Stimulated activated CD4-positive, alpha-beta T cell treated with anti-CD3 and anti-CD28 coated beads, Interleukin-1b, Interleukin-23, amount 100 ng/mL, for 1 hour (primary cell): ENCODE measurements at places on chromosomes 1 and 21.

DNA sequence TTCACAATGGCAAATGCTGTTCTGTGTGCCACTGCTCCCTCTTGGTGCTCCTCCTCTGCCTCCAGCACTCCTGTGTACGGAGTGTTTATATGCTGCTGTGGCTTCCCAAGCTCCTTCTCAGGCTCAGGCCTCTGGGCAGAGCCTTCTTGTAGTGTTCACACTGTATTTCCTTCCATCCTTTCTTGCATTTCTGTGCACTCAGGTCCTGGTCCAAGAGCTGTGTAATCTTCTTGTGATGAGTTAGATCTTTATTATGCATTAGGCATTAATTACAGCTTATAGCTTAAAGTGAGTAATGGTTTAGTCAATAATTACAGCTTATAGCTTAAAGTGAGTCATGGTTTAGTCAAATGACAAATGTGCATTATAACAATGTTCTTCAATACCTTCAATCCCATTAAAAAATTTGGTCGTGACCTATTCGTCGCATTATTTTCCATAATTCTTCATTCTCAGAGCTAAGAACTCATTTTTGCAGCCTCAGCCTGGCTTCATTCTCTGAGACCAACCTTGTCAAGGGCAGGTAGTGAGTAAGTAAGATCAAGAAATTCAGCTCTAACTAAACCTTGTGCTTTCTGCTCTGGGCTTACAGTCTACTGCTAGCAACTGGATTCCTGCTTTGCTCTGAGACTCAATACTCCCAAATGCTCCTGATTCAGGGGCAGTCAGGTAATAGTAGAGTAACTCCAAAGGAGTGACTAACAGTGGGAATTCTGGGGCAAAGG is 154.5 kb upstream of the SPAG17 start:
- no peak for DNase-seq

DNA sequence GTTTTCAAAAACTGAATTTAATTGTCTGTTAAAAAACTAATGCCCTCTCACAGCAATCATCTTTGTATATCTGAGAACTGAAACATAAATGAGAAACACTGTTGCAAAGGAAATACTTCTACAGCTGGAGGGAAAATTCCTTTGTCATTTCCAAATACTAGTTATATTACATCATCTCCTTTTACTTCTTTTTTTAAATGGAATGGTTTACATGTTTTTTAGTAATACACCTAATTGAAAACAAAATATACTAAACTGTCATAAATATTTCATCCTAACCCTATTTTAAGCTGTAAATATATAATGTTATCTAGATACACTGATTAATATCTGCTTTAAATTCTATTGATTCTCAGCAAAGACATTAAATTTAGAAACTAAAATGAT is 19.1 kb downstream of the CDC42BPA start:
- DNase-seq, result no peak

DNA sequence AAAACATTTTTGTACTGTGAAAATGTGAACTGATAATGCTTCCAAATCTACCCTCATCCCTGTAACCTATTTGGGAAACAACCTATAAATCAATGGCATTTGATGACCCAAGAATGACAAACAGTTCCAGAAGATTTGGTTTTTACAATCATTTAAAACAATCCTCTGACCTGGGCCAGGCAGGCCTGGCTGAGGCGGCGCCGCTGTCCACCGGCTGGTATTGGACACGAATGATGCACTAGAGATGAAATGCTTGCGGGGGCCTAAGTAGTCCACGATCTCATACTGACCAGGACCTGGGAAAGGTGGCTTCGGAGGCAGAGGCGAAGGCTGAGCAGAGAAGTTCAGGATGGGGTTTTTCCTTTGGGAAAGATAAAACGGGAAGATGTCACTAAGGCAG is 41.5 kb downstream of the GRHL3 start:
- DNase-seq, result no peak

- no peak for DNase-seq
Observed at GRCh38 chr1:109369167-109369746, 28.5 kb downstream of the SORT1 start.

DNA sequence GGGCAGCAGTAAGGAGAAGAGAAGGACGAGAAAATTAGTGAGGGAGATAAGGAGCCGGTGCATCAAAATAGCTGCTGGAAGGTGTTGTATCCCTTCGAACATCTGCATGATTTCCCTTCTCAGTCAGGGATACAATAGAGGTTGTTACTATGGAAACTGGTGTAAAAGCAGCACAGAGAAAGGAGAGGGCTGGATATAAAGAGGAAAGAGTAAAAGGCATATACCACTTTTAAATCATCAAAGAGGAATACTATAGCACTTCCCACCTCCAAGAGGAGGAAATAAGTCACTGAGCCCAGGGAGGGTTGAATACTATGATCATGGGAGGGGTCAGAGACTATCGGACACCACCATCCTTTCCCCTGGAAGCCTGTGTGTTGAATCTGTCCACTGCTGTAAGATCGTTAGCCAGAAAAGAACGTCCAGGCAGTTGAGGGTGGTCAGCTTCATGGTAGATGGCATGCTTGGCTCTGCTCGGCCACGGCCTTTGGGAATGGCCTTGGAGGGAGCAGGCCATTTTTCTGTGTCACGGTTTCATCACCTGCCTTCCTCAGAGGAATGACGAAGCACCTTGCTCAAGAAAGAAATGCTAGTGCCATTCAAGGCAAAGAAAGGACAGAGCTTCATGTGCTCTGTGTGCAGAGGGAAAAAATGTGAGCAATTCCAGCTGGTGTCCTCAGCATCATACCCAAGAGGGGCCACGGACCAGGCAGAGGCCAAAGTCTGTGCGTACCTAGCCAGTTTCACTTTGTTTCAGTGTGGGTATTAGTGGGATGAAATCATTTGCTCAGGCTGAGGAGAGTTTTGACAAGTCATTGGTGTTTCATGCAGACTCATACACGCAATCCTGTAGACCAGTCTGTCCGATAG is 64.2 kb downstream of the IRF2BP2 start:
- no peak for DNase-seq

- DNase-seq, result no peak
Observed at GRCh38 chr1:208233546-208233945, 10.6 kb downstream of the PLXNA2 start.

- DNase-seq, result no peak
Observed at GRCh38 chr1:8097077-8097799, 71.1 kb upstream of the ERRFI1 start.

GRCh38 chr1:228181645-228182034 is 16.0 kb downstream of the IBA57 start:
- DNase-seq, result no peak

DNA sequence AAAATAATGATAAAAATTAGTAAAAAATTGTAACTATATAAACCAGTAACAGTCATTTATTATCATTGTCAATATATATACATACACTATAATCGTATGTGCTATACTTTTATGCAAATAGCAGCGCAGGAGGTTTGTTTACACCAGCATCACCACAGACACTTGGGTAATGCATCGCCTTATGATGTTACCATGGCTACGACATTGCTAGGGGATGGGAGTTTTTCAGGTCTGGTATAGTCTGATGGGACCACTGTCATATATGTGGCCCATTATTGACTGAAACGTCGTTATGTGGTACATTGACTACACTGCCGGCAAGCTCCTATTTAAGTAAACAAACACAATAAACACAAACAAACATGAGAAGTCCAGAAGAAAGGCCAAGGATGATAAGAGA is 45.6 kb downstream of the KCNK1 start:
- no peak for DNase-seq

DNA sequence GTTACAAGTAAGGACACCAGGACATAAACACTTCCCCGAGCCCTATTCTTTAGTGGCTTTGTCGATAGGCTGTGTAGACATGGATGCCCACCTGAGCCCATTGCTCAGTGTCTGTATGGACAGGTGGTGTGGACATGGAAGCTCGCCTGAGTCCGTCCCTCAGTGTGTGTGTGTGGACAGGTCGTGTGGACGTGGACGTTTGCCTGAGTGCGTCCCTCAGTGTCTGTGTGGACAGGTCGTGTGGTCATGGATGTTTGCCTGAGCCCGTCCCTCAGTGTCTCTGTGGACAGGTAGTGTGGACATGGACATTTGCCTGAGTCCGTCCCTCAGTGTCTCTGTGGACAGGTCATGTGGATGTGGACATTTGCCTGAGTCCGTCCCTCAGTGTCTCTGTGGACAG is 38.7 kb upstream of the COL6A2 start:
- no peak for DNase-seq

DNA sequence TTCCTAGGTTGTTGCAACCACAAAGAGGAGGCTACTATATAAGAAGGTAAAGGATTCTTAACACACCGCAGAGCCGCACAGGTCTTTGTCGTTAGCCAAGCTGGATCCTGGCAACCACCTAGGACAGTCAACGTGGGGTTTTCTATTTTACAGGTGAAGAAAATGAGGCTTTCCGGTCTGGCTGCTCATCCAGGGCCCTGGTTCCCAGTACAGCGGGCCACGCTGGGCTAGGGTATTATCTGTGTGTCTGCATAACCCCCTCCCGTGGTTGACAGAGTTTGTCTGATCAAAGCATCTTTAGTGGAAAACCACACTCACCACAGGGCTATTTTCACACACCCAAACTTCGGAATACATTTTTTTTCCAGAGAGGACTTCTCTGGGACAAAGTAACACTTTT is 39.0 kb upstream of the PDE9A start:
- DNase-seq, result no peak

- DNase-seq, result no peak
Observed at GRCh38 chr1:99358770-99359169, 94.5 kb downstream of the PLPPR4 start.

- DNase-seq, result no peak
Observed at GRCh38 chr1:118366286-118366685, 181.3 kb upstream of the SPAG17 start.

DNA sequence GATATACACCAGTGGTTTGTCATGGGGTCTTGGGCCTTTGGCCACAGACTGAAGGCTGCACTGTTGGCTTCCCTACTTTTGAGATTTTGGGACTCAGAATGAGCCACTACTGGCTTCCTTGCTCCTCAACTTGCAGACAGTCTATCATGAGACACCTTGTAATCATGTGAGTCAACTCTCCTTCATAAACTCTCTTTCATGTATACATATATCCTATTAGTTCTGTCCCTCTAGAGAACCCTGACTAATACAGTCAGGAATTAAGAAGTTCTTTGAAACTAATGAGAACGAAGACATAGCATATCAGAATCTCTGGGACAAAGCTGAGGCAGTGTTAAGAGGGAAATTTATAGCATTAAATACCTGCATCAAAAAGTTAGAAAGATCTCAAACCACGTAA is 110.8 kb downstream of the SLC5A9 start:
- no peak for DNase-seq

GRCh38 chr1:19430121-19431068 is 54.9 kb downstream of the CAPZB start:
- no peak for DNase-seq

DNA sequence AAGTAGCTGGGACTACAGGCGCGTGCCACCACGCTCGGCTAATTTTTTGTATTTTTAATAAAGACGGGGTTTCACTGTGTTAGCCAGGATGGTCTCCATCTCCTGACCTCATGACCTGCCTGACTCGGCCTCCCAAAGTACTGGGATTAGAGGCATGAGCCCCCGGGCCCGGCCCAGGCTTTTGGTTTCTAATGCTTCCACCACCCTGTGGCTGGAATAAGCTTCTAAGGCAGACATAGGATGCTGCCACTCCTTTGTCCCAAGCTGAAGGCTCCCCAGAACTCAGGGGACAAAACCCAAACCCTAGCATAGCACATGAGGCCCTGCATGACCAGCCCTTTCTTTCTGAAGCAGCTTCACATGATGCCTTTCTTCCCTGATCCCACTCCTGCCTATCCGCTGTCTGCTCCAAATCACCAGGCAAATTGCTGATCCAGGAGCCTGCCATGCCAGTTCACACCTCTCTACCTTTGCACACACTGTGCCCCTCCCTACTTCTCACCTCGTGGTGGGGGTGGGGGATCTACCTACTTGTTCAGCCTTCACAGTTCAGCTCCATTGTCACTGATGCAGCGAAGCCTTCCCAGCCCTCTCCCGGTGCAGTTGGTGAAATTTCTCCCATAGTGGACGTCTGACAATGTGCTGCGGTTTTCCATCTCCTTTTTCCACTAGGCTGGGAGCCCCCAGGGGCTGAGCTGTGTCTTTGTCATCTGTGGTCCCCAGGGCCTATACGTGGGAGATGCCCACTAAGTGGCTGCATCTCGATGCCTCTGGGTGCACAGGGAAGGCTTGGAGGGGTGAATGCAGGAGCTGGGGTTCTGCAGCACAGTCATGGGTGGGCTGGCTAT is 6.9 kb downstream of the PTPRU start:
- DNase-seq, result no peak

- no peak for DNase-seq
Observed at GRCh38 chr1:47399138-47399845, 16.8 kb upstream of the FOXE3 start.

GRCh38 chr1:30934613-30935012 is 26.1 kb upstream of the SDC3 start:
- DNase-seq, result no peak

- DNase-seq, result no peak
Observed at GRCh38 chr1:118948846-118949245, 39.3 kb downstream of the TBX15 start.
